Activated CD4-positive, alpha-beta T cell treated with anti-CD3 and anti-CD28 coated beads for 24 hours (primary cell): ENCODE measurements at places on chromosomes 1 and 21.

GRCh38 chr1:248834343-248834940 is 3.6 kb upstream of the ZNF672 start:
- DNase-seq = no peak

DNA sequence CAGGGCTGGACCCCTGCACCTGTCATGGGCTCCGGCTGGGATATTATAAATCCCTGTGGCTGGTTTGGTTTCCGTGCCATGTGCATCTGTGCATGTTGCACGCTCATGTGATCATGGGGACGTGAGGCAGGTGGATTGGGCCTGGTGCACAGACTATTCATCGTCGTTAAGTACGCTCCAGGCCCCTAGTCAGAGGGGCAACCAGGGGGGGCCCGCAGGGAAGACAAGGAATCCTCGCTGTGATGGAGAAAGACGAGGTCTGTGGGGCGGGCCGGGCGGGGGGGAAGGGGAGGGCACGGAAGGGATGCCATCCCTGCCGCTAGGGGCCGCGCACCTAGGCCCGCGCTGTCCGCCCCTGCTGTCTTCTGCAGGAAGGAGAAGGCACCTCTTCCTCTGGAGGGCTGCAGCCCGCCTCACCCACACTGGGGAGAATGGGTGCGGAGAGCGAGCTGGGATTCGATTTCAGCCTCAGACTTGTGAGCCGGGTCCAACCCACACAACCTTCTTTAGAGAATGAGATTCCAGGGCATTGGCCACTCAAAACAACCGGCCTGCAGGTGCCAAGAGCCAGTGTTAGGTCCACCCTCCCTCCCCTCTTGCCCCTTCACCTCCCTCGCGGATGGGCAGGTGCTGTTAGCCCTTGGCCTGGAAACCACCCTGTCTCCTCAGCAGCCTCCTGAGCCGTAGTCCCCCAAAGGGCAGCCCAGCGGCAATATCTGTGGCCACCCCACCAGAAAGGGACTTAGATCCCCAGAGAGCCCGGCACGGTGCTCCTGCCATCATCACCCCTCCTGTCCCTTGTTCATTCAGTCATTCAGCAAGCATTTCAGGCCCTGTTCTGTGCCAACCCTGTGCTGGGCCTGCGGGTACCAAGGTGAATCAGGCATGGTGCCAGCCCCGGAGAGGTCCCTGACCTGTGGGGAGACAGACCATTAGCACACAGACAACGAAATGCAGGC is 950 bp upstream of the LRP8 start:
- no peak for DNase-seq

- DNase-seq = no peak
Observed at GRCh38 chr1:61158591-61158990, 76.2 kb downstream of the NFIA start.

DNA sequence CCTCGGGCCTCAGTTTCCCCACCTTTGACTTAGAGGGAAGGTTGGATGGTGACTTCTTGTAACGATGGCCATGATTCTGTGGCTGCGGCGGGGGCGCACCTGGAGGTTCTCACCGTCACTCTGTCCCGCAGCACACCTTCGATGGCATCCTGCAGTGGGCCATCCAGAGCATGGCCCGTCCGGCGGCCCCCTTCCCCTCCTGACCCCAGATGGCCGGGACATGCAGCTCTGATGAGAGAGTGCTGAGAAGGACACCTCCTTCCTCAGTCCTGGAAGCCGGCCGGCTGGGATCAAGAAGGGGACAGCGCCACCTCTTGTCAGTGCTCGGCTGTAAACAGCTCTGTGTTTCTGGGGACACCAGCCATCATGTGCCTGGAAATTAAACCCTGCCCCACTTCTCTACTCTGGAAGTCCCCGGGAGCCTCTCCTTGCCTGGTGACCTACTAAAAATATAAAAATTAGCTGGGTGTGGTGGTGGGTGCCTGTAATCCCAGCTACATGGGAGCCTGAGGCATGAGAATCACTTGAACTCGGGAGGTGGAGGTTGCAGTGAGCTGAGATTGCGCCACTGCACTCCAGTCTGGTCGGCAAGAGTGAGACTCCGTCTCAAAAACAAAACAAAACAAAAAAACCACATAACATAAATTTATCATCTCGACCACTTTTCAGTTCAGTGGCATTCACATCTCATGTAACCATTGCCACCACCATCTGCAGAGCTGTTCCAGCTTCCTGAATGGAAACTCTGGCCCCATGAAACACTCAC is 2.1 kb upstream of the PFKL start:
- peak; percentile 70 for DNase-seq

DNA sequence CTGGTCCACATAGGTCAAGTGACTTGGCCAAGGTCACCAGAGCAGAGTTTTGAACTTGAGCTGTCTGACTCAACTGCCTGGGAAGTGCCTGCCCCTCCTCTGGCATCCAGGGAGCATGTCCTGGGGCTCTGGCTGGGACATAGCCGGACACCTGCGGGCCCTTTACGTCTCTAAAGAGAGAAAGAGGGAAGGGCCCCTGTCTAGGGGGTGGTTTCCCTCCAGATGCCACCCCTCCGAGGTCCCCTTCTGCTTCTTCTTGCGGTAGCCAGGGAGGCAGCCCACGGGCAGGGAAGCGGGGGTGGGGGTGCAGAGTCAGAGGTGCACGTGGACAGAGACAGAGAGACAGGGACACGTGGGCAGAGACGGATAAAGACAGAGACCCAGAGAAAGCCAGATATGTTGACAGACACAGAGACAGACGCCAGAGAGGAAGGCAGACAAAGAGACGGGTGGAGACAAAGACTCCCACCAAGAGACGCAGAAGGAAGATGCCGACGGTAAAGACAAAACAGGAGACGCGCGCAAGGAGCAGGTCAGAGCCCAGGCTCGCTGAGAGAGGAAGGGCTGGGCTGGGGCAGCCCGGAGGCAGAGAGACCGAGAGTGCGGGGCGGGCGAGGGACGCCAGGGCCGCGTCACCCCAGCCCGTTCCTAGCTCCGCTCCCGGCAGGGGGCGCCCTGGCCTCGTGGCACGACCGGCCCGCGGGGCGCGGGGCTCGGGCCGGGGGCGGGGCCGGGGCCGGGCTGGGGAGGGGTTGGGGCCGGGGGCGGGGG is 458 bp upstream of the ALPL start:
- DNase-seq = peak; percentile 58

- no peak for DNase-seq
Observed at GRCh38 chr1:225754940-225755641, 22.5 kb upstream of the SRP9 start.

GRCh38 chr1:85553416-85554335 is 26.9 kb upstream of the CCN1 start:
- DNase-seq = no peak

DNA sequence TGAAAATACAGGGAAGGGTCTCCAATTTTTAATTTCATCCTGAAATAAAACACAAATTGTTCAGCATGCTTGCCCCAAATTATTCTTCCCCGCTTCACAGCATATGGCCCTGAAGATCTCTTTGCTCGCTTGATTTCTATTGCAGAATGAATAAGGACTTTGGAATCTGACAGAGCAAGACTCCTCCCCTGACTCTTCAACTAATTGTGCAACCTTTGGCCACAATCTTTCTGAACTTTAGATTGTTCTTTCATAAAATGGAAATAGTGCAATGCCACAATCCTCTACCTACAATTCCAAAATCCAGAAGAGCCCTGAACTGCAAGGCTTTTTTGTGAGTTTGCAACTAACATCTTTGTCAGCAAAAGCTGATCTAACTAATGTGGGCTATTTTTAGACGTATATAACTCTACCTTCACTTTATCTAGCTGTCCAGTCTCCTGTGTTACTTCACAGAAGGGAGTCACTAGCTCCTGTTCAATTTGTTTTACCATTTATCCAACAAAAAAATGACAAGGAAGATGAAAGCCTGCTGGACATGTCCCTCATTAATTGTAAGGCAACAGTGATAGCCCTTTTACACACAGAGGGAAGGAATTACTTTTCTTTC is 13.4 kb downstream of the RNASEL start:
- no peak for DNase-seq
